IMR-90 (cell line): ENCODE measurements at places on chromosomes 7 and 10. TPM values are rescaled to one million over a fixed set of nuclear protein-coding genes. Genes with fewer than 3 reads are reported as not detected.

The STEAP1B gene
- 13.8 and 21.1 TPM in 2 replicates for total RNA-seq

The SCIN gene
- under 0.01 TPM in 1 of 2 replicates, not detected in the other for total RNA-seq

GRCh38 chr10:100693821-100694220 lies 51.6 kb upstream of the PAX2 start:
- H3K27me3 ChIP-seq: peaks cover 15% of the 10 kb centered on the region
- H3K4me1 ChIP-seq: no peaks in the 10 kb centered on the region
- H3K36me3 ChIP-seq: no peaks in the 10 kb centered on the region
- H3K4me3 ChIP-seq: no peak overlapping the region

DNA sequence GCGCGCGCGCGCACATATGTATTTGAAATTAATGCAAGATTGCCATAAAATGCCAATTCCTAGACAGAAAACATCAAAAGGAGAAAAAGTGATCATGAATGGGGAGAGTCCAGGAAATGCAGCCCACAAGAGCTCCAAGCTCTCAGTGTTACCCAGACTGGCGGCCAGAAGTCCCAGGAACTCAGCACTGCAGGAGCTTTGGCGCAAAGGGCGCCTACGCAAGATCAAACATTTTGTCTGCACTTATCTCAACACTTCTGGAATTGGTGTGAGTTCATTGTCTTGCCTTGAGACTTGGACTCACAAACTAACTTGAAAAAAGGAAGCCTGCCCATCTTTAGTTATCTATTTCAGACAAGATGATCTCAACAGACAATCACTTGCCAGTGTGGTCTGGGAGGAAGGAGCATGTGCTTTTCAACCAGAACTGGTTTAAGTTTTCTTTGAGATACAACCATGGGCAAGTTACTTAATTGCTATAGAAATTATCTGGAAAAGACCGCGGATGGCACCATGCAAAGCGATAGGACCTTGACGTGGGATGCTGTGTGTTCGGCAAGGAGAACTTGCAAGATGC lies 77.2 kb downstream of the KIAA1549 start:
- no peak overlapping the region for H3K27ac ChIP-seq
- no peak for DNase-seq
- H3K27me3 ChIP-seq: no peaks in the 10 kb centered on the region
- peaks cover 3% of the 10 kb centered on the region; the same call in 1 of the 2 replicates for H3K4me1 ChIP-seq
- H3K36me3 ChIP-seq: peaks cover 15% of the 10 kb centered on the region

DNA sequence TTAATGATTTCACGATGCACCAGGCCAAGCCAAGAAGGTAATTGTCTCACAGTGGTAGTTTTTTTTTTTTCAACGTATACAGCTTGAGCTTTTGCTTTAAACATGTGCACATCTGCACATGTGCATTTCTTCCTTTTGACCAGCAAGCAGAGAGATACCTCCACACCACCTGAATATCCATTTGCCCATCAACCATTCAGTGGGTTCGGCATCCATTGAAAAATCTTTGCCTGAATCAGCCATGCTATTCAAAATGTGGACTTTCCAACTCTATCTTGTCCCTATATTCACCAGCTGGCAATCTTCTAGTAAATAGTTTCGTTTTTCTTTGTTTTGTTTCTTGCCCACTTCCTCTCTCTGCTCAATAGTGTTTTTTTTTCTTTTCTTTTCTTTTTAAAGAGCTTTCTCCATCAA lies 7.7 kb upstream of the TRA2A start:
- no peak overlapping the region for H3K27ac ChIP-seq
- DNase-seq: no peak
- no peaks in the 10 kb centered on the region for H3K27me3 ChIP-seq
- H3K4me1 ChIP-seq: no peaks in the 10 kb centered on the region

GRCh38 chr10:117075064-117075463 lies 63.0 kb downstream of the VAX1 start:
- H3K27me3 ChIP-seq: no peaks in the 10 kb centered on the region; the same call in 1 of the 2 replicates
- H3K27ac ChIP-seq: no peak overlapping the region
- no peaks in the 10 kb centered on the region for H3K36me3 ChIP-seq
- H3K4me3 ChIP-seq: no peak overlapping the region
- no peaks in the 10 kb centered on the region for H3K4me1 ChIP-seq
- peak; percentile 7 for DNase-seq

DNA sequence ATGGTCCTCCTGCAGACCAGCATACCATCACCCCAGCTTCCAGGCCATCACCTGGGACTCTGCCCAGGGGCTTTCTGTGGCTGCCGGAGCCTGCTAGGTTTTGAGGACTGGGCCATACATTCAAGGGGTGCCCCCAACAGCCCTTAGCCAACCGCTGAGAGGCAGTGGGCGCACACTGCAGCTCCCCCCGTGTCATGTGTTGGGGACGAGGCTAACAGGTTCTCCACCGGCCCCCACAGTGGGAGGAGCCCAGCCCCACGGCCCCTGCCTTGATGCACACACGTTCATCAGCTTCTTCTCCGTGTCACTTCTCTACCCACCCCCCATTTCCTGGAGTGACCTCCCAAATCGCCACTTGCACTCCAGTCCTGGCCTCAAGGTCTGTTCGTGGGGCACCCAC lies 543.2 kb upstream of the FOXK1 start:
- no peaks in the 10 kb centered on the region for H3K4me1 ChIP-seq
- no peak overlapping the region for H3K27ac ChIP-seq
- H3K4me3 ChIP-seq: no peak overlapping the region
- DNase-seq: no peak
- no peaks in the 10 kb centered on the region for H3K27me3 ChIP-seq

GRCh38 chr10:36271627-36272340 lies 629.7 kb upstream of the FZD8 start:
- H3K27me3 ChIP-seq: no peaks in the 10 kb centered on the region
- no peak for DNase-seq
- no peaks in the 10 kb centered on the region for H3K4me1 ChIP-seq

DNA sequence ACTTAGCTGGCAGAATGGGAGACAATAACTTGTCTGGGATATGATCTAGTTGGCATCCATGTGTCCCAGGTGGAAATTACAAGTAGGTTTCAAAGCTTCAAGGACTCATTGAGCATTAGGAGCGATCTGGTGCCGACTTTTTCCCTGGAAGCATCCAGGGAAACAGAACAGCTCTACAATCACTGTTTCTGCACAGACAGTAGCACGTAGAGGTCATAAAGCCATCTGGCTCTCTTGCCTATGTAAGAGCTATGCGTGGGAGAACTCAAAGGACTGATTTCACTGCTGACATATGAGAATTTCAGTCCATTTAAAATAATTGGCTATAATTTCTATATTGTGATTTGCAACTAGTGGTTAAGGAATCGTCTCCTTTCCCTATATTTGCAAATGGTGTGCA lies 791.7 kb downstream of the REEP3 start:
- no peak for DNase-seq
- no peak overlapping the region for H3K27ac ChIP-seq
- no peak overlapping the region for H3K4me3 ChIP-seq
- no peaks in the 10 kb centered on the region for H3K27me3 ChIP-seq

- no peaks in the 10 kb centered on the region for H3K36me3 ChIP-seq
- DNase-seq: no peak
- no peak overlapping the region for H3K27ac ChIP-seq
Measured at GRCh38 chr10:30227481-30227880, 121.6 kb downstream of the MTPAP start.

DNA sequence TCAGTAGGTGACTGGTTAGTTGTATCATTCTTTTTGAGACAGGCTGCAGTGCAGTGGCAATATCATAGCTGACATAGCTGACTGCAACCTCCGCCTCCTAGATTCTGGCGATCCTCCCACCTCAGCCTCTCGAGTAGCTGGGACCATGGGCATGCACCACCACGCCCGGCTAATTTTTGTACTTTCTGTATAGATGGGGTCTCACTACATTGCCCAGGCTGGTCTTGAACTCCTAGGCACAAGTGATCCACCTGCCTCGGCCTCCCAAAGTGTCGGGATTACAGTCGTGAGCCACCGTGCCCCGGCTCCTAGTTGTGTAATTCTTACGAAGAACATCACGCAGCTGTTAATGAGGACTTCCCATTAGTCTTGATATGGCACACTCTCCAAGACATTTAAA lies 123.4 kb upstream of the VKORC1L1 start:
- peaks cover 5% of the 10 kb centered on the region for H3K4me1 ChIP-seq
- peak overlapping the region; percentile 38; the same call in 1 of the 2 replicates for H3K27ac ChIP-seq
- DNase-seq: no peak
- H3K36me3 ChIP-seq: peaks cover 2% of the 10 kb centered on the region
- no peak overlapping the region for H3K4me3 ChIP-seq

GRCh38 chr7:93198472-93198871 lies 27.8 kb downstream of the HEPACAM2 start:
- no peak overlapping the region for H3K27ac ChIP-seq
- no peaks in the 10 kb centered on the region for H3K36me3 ChIP-seq
- H3K27me3 ChIP-seq: peaks cover 8% of the 10 kb centered on the region
- no peak overlapping the region for H3K4me3 ChIP-seq

GRCh38 chr7:117071551-117071950 lies 118.2 kb downstream of the ST7 start:
- DNase-seq: no peak
- H3K27me3 ChIP-seq: no peaks in the 10 kb centered on the region
- H3K36me3 ChIP-seq: no peaks in the 10 kb centered on the region
- H3K27ac ChIP-seq: no peak overlapping the region

GRCh38 chr10:30751678-30752331 lies 122.3 kb upstream of the LYZL2 start:
- no peaks in the 10 kb centered on the region for H3K36me3 ChIP-seq
- no peaks in the 10 kb centered on the region for H3K27me3 ChIP-seq
- DNase-seq: peak; percentile 75

DNA sequence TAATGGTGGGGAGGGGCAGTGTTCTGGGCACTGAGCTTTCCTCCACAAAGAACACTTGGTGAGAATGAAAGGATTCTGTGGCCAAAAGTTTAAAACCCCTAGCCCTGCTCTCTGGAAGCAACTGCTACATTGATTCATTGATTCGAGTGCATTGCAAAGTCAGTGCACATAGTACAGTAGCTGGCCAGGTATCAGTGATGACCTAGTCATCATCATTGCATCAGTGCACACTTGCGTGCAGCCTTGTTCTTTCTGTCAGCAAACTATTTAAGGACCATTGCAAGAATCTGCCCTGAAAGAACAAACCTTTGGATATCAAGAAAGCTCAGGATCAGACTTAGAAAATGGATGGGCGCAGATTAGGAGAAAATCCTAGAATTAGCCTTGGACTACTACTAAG lies 47.4 kb downstream of the CUL1 start:
- peaks cover 11% of the 10 kb centered on the region for H3K36me3 ChIP-seq
- DNase-seq: no peak
- no peak overlapping the region for H3K4me3 ChIP-seq
